NCI-H2081 treated with DMSO at 0.1 percent for 48 hours (cell line): ENCODE measurements at places on chromosomes 16 and 17.

- DNase-seq, result no peak
Observed at GRCh38 chr16:72856797-72857196, 191.1 kb downstream of the ZFHX3 start.

GRCh38 chr16:9334103-9334502, 242.7 kb downstream of the HAPSTR1 start:
- DNase-seq, result no peak

- no peak for DNase-seq
Observed at GRCh38 chr16:6341981-6342380, 990.7 kb upstream of the RBFOX1 start.

GRCh38 chr17:14747603-14747950, 446.7 kb downstream of the HS3ST3B1 start:
- no peak for DNase-seq

GRCh38 chr17:73347351-73347750, 35.5 kb upstream of the CDC42EP4 start:
- DNase-seq, result no peak

GRCh38 chr17:81035521-81036196, 708 bp downstream of the BAIAP2 start:
- DNase-seq, result no peak

DNA sequence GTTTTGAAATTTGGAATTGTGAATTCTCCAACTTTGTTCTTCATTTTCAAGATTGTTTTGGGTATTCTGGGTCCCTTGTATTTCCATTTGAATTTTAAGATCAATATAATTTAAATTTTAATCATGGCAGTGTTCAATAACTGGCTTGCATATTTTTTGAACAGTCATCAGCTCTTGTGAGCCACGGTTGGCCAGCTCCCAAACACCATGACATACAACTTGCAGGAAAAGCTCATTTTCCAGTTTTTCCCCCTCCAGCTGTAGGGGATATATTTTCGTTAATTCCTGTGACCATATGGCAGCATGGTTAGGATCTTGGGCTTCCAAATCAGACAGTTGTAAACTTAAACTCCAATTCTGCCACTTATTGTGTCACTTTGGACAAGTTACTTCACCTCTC, 690.1 kb downstream of the WWOX start:
- no peak for DNase-seq

- no peak for DNase-seq
Observed at GRCh38 chr17:55672585-55673501, 49.8 kb downstream of the TMEM100 start.

DNA sequence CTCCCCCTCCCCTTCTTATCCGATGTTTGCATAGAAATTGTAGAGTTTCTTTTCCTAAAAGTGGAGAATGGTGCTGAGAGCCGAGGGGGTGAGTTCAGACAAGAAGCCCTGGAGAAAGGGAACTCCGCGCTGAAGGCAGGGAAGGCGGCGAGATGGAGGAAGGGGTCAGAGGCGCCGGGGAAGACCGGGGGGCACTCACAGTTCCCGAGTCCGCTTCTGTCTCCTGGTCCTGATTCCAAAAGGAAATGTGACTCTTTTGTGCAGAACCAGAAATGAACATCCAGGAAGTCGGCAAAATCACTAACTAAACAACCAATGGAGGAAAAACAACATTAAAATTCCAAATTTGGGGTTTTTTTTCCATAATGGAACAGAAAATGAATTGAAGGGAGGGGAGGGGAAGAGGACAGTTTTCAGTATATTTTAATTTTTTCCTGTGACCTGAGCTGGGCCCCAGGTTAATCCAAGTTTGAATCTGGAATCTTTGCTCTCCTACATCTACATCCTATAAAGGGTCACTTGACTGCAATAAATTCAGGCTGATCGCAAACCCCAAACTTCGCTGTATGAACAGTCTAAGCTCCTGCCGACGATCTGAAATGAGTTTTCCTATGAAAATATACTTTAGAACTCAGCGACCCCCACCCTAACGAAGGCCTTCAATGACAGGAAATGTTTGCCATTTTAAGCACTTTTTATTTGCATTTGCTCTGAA, 252.3 kb downstream of the C16orf95 start:
- DNase-seq, result no peak

DNA sequence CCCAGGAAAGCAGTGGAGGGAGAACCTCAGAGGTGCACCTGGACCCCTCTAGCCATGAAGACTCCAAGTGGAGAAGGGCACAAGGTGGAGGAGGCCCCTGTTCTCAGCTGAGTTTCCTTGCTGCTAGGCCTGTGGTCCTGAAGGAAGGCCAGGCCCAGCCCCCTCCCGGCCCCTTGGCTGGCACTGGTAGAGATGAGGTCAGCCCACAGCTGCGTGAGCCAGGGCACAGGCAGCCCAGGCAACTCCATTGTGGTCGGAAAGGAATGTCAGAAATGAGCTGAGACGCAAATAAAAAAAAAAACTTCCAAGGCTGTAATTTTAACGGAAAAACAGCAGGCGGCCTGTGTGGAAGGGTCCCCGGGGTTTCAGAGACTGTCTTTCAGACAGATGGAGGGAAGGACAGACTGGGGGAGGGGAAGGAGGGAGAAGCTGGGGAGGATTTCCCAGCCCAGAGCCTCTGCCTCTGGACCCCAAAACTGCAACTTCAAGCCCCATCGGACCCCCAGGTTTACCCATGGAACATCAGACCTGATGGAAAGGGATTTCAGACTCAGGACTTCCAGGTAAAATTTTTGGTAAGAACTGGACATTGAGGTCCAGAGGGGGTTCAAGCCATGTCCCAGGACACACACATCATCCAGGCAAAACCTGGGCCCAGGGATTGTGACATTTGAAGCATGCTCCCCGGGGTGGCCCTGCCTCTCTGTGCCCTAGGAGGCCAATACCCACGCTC, 25.6 kb upstream of the MRPS23 start:
- DNase-seq, result no peak

GRCh38 chr17:81650951-81651350, 5.4 kb downstream of the PDE6G start:
- no peak for DNase-seq

DNA sequence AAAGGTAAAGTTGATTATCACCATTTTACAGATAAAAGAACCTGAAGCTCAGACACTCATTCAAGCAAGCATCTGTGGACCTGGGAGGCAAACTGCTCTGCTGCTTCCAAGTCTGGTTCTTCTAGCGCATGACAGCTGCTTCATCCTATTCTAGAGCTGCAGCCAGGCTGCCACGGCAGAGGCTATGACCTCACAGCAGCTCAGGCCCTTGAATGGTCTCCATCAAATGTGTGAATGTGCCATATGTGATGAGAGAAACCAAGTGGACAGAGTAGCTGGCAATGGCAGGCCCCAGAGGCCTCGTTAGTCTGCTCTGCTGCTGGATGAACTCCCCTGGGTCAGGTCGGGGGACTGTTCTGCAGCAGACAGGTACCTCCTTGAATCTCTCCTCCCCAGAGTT, 30.7 kb upstream of the FOXJ1 start:
- no peak for DNase-seq

DNA sequence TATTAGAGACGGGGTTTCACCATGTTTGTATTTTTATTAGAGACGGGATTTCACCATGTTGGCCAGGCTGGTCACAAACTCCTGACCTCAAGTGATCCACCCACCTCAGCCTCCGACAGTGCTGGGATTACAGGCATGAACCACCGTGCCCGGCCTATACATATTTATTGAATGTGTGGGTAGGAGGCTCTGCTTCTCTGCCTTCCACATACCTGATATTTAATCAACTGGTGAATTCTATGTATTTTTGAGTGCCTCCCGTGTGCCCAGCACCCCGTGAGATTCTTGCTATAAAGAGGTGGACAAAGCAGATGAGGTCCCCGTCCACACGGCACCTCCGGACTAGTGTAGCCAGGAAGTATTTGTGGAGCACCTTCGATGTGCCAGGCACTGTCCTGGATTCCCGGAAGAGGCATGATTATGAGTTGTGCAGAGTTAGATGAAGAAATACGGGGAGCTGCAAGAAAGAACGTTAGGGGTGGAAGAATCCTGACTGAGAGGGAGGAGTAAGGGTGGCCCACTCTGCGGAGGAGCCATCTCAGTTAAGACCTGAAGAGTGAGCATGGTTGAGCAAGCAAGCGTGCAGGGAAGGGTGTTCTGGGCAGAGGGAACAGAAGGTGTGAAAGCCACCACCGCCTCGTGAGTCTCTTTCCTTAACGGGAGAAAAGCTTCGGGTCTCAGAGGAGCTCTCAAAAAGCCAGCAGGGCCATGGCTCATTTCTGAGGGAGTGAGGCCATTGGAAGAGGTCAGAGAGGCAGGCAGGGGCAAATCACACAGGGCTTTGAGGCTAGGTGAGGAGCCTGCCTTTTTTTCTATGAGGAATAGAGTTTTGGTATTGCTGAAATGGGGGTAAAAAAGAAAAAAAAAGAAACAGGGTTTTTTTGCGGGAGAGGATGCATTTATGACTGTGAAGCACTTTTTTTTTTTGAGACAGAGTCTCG, 21.2 kb downstream of the CRISPLD2 start:
- DNase-seq, result no peak

DNA sequence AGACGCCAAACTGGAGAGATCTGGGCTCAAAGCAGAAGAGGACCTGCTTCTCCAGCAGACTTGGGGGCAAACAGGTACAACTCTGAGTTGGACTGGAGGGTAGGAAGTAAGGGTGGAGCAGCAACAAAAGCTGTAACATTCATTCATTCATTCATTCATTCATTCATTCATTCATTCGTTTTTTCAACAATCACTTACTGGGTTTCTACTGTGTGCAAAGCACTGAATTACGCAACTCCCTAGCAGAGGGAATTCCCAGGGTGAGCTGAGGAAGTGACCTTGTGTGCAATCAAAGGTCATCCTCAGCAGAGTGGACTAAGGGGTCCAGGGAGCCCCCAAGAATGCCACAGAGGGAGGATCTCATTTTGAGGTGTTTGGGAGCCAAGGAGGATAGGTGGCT, 231.1 kb upstream of the SDK2 start:
- DNase-seq, result no peak

- no peak for DNase-seq
Observed at GRCh38 chr17:14744761-14745473, 444.0 kb downstream of the HS3ST3B1 start.

- DNase-seq, result no peak
Observed at GRCh38 chr16:22694887-22695382, 119.0 kb upstream of the HS3ST2 start.

DNA sequence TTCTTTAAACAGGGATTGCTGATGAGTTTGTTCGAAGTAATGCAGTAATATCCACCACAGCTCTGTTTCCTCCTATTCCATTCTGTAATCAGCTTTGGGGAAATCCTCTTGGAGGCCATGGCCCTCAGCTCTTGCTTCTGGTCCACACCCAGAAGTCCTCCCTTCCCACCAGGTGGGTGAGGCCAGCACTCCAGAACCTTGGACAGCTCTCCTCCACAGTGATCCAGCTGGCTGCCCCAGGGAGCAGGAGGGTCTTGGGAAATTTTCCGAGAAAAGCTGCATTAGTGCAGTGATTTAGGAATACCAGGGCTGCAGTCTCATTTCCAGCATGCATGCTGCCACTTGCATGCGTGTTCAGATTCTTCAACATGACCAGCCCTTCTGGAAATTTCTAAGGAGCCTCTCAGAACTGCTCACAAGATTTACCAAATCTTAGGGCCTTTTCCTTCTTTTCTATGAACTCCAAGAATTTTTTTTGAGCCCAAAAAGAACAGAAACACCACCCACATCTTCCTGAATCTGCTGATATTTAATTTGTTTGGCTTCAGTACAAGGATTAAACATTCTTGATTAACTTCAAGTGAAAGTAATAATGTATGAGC, 4.2 kb downstream of the SMPD3 start:
- no peak for DNase-seq

GRCh38 chr17:55585629-55586028, 74.4 kb upstream of the SMIM36 start:
- DNase-seq, result no peak

DNA sequence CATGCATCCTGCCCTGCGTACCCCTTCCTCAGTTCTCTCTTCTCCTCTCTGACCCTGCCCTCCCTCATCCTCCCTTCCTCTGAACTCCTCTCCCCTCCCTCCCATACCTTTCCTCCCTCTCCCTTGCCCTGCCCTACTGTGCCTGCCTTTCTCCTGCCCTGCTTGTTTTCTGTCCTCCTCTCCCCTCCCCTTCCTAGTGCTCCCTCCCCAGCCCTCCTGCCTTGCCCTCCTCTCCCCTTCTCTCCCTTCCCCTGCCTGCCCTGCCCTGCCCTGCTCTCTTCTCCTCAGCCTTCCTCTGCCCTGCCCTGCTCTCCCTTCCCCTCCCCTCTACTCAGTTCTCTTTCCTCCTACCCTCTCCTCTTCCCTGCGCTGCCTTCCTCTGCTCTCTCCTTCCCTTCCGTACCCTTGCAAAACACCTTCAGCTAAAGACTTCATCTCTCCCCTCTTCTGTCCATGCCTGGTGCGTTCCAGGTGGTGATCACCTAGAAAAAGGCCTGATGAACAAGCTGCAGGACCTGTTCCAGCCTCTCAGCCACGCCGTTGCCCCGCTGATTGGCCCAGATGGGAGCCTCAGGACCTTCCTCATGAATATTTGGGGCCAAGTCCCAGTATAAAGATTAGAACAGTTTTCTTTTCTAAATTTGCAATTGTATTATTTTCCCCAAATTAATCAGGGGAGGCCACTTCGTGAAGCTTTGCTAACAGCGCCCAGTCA, 290.5 kb downstream of the CPPED1 start:
- no peak for DNase-seq

GRCh38 chr17:5980941-5981340, 89.2 kb upstream of the WSCD1 start:
- no peak for DNase-seq

DNA sequence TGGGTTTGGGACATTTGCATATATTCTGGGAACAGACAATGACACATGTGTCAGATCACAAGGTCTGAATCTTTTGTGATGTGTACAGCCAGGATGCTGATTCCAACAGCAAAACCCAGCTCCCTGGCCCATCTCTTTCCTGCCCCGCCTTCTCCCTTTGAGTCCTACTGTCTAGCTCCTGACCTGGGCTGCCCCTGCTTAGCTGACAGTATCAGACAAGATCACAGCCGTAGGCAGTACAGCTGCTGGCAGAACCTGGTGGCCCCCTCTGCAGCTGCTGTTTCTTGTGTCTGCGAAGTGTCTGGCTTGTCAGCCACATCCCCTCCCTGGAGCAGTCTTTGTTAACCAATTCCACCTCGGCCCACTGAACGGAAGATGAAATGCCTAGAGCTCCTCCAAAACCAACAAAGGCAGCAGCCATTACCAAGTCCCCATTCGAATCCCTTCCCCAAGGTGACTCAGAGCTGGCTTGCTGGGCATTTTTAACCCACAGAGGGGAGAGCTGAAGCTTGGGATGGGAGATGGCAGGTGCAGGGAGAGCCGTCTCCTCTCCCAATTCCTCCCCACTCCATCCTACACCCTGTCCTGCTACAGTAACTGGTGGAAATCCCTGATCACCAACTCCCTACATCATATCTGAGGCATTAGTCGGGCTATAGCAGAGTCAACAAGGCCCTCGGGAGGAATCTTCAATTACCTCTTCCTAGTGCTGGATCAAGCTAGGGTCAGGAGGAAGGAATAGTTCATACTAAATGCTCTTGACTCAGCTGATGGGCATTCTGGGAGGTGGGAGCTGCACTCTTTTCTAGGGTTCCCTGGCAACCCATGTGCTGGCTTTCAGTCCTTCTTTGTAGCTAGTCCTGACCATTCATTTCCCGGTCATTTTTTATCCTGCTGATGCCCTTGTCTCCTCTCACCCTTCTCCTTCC, 5.8 kb downstream of the PIPOX start:
- no peak for DNase-seq
